ENCODE measurements at places on chromosomes 2 and 18. TPM values are rescaled to one million over a fixed set of nuclear protein-coding genes. Genes with fewer than 3 reads are reported as not detected.

DNA sequence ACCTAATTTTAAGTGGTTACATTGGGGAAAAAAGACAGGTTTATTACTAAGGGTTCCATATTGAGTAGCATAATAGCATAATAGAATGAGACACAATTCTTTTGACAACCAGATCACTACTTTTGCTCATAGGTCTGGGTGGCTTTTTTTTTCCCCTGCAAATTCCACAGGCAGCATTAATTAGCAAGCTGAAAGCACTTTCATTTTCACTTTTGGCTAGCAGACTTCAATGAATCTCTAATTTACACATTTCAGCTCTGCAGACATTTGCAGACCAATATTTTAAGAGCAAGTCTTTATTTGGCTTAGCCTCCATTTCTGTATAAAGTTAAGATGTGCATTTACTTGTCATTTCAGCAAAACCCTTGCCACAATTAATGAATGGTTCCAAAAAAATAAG, 185.5 kb downstream of the NOL4 start:
- DNase-seq: no peak
- no peaks in the 10 kb centered on the region for H3K4me1 ChIP-seq

- peak overlapping the region; percentile 29 for H3K4me3 ChIP-seq
- H3K27me3 ChIP-seq: no peaks in the 10 kb centered on the region
- peak; percentile 61 for DNase-seq
- peak overlapping the region; percentile 60 for H3K27ac ChIP-seq
Measured at GRCh38 chr2:27095745-27096651, 9.4 kb downstream of the KHK start.

Gene ATIC
- total RNA-seq: 182 TPM

DNA sequence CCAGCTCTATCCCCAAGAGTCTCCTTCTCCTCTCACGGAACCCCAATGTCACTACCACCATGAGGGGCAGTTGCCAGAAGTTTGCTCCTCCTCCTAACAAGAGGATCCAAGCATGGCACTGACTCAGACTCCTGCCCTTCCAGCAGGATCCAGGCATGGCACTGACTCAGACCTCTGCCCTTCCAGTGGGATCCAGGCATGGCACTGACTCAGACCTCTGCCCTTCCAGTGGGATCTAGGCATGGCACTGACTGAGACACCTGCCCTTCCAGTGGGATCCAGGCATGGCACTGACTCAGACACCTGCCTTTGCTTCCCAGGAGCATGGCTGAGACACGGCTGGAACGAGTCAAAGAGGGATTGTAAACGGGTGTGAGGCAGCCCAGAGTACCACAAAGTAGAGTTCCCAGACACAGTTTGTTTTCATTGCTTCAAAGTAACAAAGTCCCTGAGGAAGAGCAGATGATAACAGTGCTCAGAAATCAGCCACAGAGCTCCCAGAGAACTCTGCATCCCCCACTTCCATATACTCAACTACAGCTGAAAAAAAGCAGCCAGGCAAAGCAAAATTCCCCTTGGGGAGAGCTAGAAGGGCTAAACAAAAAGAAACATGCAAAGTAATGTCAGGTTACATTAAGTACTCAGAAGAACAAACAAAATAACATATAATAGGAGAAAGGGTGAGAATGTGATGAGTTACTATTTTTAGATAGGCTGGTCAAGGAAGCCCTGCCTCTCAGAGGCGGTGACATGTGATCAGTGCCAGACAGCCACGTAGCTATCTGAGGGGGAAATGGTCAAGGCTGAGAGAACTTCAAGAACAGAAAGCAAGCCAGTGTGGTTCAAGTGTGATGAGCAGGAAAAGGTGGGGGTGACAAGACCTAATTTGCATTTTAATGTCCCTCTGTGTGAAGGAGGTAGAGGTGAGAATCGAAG, 3.0 kb downstream of the BUB1 start:
- H3K36me3 ChIP-seq: peaks cover 52% of the 10 kb centered on the region
- peak; percentile 61 for DNase-seq
- peak overlapping the region; percentile 84 for H3K27ac ChIP-seq

DNA sequence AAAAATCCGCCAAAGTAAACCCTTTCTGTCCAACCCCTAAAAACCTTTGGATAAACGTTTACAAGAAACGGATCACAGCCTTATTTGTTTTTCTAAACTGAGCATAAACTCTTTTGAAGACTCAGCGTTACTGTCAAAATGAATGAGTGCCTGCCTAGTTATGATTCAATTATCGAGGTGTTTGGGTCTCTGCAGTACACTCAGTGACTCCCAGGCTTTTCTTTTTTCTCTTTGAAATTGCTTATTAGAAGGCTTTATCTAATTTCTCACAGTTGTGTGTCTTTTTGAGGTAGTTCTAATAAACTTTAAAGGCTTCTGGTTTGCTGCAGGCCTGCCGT, 663 bp downstream of the RHBDD1 start:
- peak; percentile 24 for DNase-seq
- H3K27me3 ChIP-seq: no peaks in the 10 kb centered on the region

DNA sequence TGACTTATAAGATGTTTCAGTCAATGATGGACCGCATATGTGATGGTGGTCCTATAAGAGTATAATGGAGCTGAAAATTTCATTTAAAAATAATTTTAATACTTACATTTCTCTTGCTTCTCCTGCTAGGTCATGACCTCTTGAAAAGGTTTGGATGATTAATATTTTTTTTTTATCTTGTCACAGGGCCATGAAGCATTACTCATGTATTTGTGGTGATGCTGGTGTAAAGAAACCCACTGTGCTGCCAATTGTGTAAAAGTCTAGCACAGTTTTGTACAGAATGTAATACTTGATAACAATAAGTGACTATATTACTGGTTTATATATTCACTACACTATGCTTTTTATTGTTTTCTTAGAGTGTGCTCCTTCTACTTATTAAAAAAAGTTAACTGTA, 124.2 kb upstream of the CELF4 start:
- H3K27ac ChIP-seq: no peak overlapping the region
- no peak overlapping the region for H3K4me3 ChIP-seq
- H3K27me3 ChIP-seq: no peaks in the 10 kb centered on the region
- no peaks in the 10 kb centered on the region for H3K4me1 ChIP-seq
- H3K36me3 ChIP-seq: no peaks in the 10 kb centered on the region
- DNase-seq: no peak

Gene HADHB
- total RNA-seq: 59.1 TPM

DNA sequence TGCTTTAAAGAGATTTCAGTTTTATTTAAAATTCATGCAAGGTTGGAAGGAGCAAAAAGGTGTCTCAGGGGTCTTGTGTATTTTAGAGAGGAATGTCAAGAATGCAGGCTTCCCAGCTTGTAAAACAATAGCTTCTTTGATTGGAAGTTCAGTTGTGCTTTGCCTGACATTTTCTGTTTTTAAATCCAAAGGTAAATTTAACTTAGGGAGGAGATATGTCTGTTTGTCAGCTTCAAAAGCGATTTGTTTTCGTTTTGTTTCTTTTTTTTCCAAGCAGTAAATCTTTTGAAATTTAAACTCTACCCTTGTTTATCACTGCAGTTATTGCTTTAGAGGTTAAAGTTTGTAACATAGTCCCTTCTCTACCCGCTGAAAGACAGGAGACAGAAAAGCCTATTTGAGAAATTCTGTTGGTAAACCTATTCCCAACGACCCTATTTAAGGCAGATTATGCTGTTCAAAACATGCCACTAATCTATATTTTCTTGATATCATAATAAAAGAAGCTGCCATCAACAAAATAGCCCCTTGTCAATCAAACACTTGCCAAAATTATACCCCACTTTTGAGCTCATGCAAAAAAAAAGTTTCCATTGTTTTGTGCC, 639.6 kb downstream of the IRS1 start:
- H3K4me3 ChIP-seq: no peak overlapping the region
- no peaks in the 10 kb centered on the region for H3K4me1 ChIP-seq
- no peaks in the 10 kb centered on the region for H3K36me3 ChIP-seq
- no peak for DNase-seq
- no peak overlapping the region for H3K27ac ChIP-seq

- peaks cover 5% of the 10 kb centered on the region for H3K4me1 ChIP-seq
- H3K36me3 ChIP-seq: no peaks in the 10 kb centered on the region
- H3K27ac ChIP-seq: no peak overlapping the region
Measured at GRCh38 chr2:176178757-176179295, 9.6 kb upstream of the HOXD1 start.

Gene NPPC
- 1.8 TPM for total RNA-seq

Gene DCDC2C
- not detected for total RNA-seq

Gene ALPP
- total RNA-seq: not detected

- H3K36me3 ChIP-seq: no peaks in the 10 kb centered on the region
- DNase-seq: no peak
- no peaks in the 10 kb centered on the region for H3K4me1 ChIP-seq
- no peaks in the 10 kb centered on the region for H3K27me3 ChIP-seq
- no peak overlapping the region for H3K4me3 ChIP-seq
Measured at GRCh38 chr18:25262920-25263319, 89.0 kb downstream of the ZNF521 start.

GRCh38 chr2:23686405-23687029, 240.4 kb downstream of the ATAD2B start:
- no peaks in the 10 kb centered on the region for H3K27me3 ChIP-seq
- H3K36me3 ChIP-seq: no peaks in the 10 kb centered on the region
- peaks cover 24% of the 10 kb centered on the region for H3K4me1 ChIP-seq
- H3K4me3 ChIP-seq: no peak overlapping the region
- H3K27ac ChIP-seq: no peak overlapping the region

DNA sequence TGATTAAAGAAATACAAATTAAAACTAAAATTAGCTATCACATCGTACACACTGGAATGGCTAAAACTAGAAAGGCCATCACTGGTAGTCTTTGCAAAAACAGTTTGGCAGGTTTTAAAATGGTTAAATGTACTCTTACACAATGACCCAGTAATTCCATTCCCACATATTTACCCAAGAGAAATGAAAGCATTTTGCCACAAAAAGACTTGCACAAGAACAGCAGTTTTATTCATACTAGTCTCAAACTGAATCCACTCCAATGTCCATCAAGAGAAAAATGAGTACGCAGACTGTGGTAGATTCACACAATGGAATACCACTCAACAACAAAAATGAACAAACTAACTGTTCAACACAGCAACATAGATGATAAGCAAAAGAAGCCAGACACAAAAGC, 29.1 kb downstream of the SP140L start:
- H3K4me1 ChIP-seq: peaks cover 17% of the 10 kb centered on the region
- H3K27me3 ChIP-seq: no peaks in the 10 kb centered on the region
- peaks cover 74% of the 10 kb centered on the region for H3K36me3 ChIP-seq
- DNase-seq: no peak

GRCh38 chr2:102929721-102930120, 167.9 kb downstream of the TMEM182 start:
- H3K4me3 ChIP-seq: no peak overlapping the region
- no peak overlapping the region for H3K27ac ChIP-seq
- no peaks in the 10 kb centered on the region for H3K36me3 ChIP-seq
- H3K4me1 ChIP-seq: no peaks in the 10 kb centered on the region
- no peaks in the 10 kb centered on the region for H3K27me3 ChIP-seq

GRCh38 chr2:136765256-136766072, at the start of gene THSD7B:
Gene THSD7B (plus strand): TSS chr2:136765545. CDS start chr2:136882179, 116,634 bp downstream.
- DNase-seq: no peak
- H3K27me3 ChIP-seq: peaks cover 53% of the 10 kb centered on the region

- H3K4me3 ChIP-seq: no peak overlapping the region
- H3K27me3 ChIP-seq: no peaks in the 10 kb centered on the region
- no peak overlapping the region for H3K27ac ChIP-seq
- no peaks in the 10 kb centered on the region for H3K36me3 ChIP-seq
- no peak for DNase-seq
Measured at GRCh38 chr2:187783446-187783845, 229.2 kb upstream of the TFPI start.

- peak; percentile 87 for DNase-seq
- H3K27me3 ChIP-seq: peaks cover 14% of the 10 kb centered on the region
- H3K4me1 ChIP-seq: peaks cover 66% of the 10 kb centered on the region
- H3K27ac ChIP-seq: peak overlapping the region; percentile 76
- peak overlapping the region; percentile 74 for H3K4me3 ChIP-seq
Measured at GRCh38 chr2:64988420-64989125, 626 bp upstream of the SLC1A4 start.

DNA sequence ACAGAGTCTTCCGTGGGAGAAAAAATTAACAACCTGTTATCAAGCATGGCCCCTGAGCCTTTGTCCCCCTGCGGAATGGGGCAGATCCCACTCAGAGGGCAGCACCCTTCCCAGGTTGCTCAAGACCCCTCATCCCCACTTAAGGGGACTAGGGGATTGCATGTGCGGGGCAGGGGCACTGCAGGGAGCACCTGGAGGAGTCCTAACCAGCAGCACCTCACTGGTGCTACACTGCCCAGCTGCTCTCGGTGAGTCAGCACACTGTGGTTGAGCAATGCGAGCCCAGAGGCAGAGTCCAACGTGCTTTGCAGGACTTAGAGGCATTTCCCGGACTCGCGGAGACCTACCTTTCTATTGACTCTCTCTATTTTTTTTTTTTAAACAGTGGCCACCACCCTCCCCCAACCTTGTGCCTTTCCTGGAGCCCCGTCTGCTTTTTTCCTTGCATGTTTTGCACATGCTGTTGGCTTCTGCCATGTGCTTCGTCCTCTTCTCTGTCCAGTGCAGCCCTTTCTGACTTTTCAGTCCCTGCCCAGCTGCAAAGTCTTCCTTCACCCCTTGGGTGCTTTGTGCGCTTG, 74.0 kb downstream of the IL1R2 start:
- no peaks in the 10 kb centered on the region for H3K36me3 ChIP-seq
- no peak for DNase-seq
- peaks cover 17% of the 10 kb centered on the region for H3K4me1 ChIP-seq

- no peak overlapping the region for H3K27ac ChIP-seq
- H3K4me1 ChIP-seq: peaks cover 10% of the 10 kb centered on the region
- H3K27me3 ChIP-seq: peaks cover 43% of the 10 kb centered on the region
- H3K4me3 ChIP-seq: no peak overlapping the region
Measured at GRCh38 chr2:153474876-153475435, 3.6 kb downstream of the RPRM start.

Gene PAIP2B
- 1.3 TPM for total RNA-seq

GRCh38 chr2:39325966-39326365, 82.2 kb upstream of the CDKL4 start:
- DNase-seq: no peak
- H3K36me3 ChIP-seq: peaks cover 7% of the 10 kb centered on the region
- no peaks in the 10 kb centered on the region for H3K27me3 ChIP-seq
- no peak overlapping the region for H3K27ac ChIP-seq
- H3K4me3 ChIP-seq: no peak overlapping the region
- H3K4me1 ChIP-seq: no peaks in the 10 kb centered on the region

GRCh38 chr2:27909901-27910300, 19.4 kb downstream of the BABAM2 start:
- H3K27me3 ChIP-seq: no peaks in the 10 kb centered on the region
- peaks cover 18% of the 10 kb centered on the region for H3K4me1 ChIP-seq
- DNase-seq: no peak

DNA sequence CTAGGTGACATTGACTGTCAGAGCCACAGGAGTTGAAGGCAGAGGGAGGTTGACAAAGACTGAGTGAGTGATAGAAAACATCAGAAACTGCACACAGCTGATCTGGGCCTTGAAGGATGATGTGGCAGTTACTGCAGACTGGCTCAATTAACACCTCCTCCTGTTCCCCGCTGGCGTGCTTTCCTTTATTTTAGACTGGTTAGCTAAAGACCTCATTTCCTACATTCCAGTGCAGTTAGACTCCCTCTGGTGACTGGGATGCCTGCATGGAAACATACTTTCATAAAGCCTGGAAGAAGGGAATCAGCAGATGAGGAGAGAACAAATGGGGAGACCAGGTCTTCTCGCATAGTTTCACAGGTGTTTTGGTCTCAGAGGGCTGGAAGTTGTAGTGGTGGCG, 7.1 kb downstream of the TPGS2 start:
- no peak overlapping the region for H3K4me3 ChIP-seq
- H3K4me1 ChIP-seq: peaks cover 17% of the 10 kb centered on the region
- H3K27me3 ChIP-seq: no peaks in the 10 kb centered on the region
- no peak overlapping the region for H3K27ac ChIP-seq

- H3K27me3 ChIP-seq: peaks cover 12% of the 10 kb centered on the region
- DNase-seq: peak; percentile 64
- H3K36me3 ChIP-seq: no peaks in the 10 kb centered on the region
- no peak overlapping the region for H3K4me3 ChIP-seq
- no peaks in the 10 kb centered on the region for H3K4me1 ChIP-seq
Measured at GRCh38 chr2:239882331-239882732, 142.8 kb downstream of the NDUFA10 start.
